ENCODE measurements at places on chromosomes 1 and 21. TPM values are rescaled to one million over a fixed set of nuclear protein-coding genes. Genes with fewer than 3 reads are reported as not detected.

The OR2T33 gene
- 0.54 TPM for total RNA-seq

The LRRC38 gene
- total RNA-seq: not detected

The FCAMR gene
- total RNA-seq: not detected

The TSPEAR gene
- not detected for total RNA-seq

The PCP4 gene
- total RNA-seq: not detected

The PCBP3 gene
- total RNA-seq: not detected

The LRRC3 gene
- 1.1 TPM for total RNA-seq

The NBPF4 gene
- total RNA-seq: not detected

The C1orf105 gene
- not detected for total RNA-seq

The LYST gene
- 31.8 TPM for total RNA-seq

The DLGAP3 gene
- under 0.01 TPM for total RNA-seq

The ANKRD65 gene
- total RNA-seq: 2.7 TPM

The NFASC gene
- under 0.01 TPM for total RNA-seq

The PIK3CD gene
- total RNA-seq: 7.5 TPM

The FCGR2B gene
- not detected for total RNA-seq

The WNT4 gene
- not detected for total RNA-seq

The OR10J1 gene
- total RNA-seq: not detected

The DCST1 gene
- total RNA-seq: not detected

The SPOCD1 gene
- total RNA-seq: 0.79 TPM

The FCRL5 gene
- total RNA-seq: not detected

The ARHGEF2 gene
- total RNA-seq: 50.3 TPM

The GJA5 gene
- total RNA-seq: 203 TPM

The FNDC5 gene
- total RNA-seq: not detected

The ARPC5 gene
- total RNA-seq: 103 TPM

The OR2L8 gene
- 0.39 TPM for total RNA-seq

The ICOSLG gene
- 0.43 TPM for total RNA-seq

The S100A5 gene
- not detected for total RNA-seq

The BATF3 gene
- total RNA-seq: 0.79 TPM

The PDE9A gene
- 0.11 TPM for total RNA-seq

Data from placental epithelial cell (primary cell).